Esophagus mucosa (tissue), 1 donor: ENCODE measurements at places on chromosomes 6 and 20. TPM values are rescaled to one million over a fixed set of nuclear protein-coding genes. Genes with fewer than 3 reads are reported as not detected.

GRCh38 chr20:58596750-58597248, 54.3 kb upstream of the STX16 start:
- no peak for ATAC-seq

The ENPP3 gene
- total RNA-seq: 0.24 TPM

The ZFAND3 gene
- total RNA-seq: 42.6 TPM

- no peak for ATAC-seq
Measured at GRCh38 chr6:9675122-9675521, 739.8 kb downstream of the TFAP2A start.
